ENCODE measurements at places on chromosomes 12 and 14.

DNA sequence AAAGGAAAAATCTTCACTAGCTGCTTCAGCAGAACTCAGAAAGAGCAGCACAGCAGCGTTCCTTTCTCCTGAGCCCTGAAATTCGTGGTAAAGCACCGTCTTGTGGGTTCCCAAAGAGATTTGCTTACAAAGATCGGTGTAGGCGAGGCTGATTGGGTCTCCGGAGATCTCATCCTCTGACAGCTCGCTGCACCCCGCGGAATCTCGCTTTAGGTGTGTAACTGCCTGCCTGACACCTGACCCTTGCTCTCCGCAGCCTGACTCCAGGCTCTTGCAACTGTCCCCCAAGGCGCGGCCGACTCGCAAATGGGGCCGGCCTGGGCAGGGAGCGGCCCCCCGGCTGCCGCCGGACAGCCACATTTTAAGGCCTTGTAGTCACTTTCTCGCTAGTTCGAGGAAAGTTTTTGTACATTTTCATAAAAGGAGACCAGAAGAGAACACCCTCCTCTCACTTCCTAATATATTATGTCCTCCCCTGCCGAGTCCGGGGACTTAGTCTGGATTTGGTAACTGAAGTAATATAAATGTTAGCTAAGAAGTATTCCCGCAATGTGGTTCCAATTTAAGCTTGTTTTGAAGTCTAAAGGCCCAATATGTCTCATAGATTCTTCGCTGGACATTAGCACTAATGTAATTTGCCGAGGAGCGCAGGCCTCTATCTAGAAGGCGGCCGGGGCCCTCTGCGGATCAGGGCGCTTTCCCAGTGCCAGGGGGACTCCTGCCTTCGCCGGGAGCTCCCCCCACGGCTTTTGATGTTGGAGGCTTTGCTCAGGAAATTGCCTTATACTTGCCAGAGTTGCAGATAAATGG is 177.3 kb upstream of the CDKN3 start:
- no peak for DNase-seq

DNA sequence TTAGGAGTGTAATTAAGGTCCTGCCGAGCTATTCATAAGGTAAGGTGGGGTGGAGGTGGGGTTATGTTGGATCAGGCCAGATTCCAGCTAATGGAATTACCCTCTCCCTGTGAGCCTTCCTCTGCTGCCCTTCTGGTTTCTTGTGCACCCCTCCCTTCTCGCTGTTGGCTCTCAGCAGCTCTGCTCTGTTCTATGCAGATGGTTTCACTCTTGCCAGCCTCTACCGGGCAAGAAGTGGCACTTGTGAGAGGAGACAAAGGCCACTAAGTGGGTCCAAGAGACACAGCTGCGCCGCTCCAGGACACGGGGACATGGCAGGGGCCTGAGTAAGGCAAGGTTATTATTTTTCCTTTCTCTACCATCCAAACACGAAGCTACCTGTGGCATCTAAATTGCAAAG is 334.4 kb downstream of the EMP1 start:
- DNase-seq: no peak

DNA sequence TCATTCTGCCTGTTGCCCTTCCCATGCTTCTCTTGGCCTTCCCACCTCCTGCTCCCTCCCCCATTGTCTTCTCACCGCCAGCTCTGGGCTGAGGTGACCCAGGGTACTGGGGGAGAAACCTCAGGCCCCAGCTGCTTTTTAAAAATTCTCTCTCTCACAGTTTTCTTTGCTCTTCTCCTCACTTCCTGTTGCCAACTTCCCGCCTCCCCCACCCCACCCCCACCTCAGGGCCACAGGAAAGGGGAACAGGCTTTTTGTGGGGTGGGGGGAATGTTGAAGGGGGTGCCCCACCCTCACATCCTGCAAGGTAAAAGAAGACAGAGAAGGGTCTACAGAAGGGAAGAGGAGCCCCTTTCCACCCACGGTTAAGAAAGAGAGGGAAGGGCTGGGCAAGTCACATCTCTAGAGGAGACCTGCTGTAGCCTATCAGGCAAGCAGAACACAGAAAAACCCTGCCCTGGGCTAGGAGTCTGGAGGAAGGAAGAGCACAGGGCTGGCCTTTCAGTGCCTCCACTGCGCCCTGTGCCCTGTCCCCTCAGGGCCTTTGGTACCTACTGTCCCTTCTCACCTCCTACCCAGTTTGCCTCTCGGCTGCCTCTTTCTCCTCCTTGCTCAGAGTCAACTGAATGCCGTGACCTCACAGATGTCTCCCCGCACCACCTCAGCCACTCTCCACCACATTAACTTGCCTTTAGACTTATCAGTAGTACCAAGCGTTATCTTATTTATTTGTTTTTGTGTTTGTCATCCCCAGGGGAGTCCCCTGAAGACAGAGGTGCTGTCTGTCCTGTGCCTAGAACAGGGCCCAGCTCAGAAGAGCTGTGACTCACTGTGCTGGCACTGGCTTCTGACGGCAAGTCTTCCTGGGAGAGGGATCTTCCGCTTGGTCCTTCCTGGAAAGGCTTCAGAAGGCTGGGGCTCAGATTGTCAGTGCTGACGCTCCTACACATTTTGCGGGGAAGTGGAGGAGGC is 1.7 kb downstream of the ARHGAP9 start:
- no peak for DNase-seq

DNA sequence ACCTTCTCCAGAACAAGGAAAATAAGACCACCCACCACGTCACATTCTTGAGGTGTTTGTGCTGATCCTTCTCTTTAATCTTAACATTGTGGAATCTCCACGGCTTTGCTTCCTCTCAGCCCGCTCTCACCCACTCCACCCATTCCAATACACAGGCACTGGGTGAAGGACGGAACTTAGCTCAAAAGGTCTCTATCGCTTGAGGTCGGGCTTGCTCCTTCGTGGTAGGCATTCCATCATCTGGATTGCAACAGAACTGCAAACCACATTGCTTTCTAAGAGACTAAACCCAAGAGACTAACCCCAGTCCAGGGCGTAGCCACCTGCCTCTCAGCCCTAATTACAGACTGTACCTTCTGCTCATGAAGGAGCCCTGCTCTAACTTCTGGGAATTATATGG is 24.0 kb upstream of the MDM2 start:
- DNase-seq: no peak

GRCh38 chr12:77433799-77434198 is 368.4 kb upstream of the E2F7 start:
- no peak for DNase-seq

DNA sequence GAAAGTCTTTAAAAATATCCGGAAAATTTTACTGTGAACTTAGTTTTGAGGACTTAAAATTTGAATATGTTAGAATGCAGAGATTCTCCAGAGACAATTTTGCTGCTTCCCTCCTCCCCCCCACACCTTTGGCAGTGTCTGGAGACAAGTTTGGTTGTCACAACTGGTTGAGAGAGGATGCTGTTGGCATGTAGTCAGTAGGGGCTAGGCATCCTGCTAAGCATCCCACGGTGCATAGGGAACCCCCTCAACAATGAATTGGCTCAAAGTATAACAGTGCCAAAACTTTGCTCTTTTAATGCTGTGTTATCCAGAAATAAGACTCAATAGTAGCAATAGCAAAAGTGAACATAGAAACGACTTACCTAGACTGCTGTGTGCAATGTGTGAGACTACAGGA is 3.6 kb downstream of the SRSF5 start:
- no peak for DNase-seq

GRCh38 chr14:72201645-72202044 is 269.4 kb downstream of the RGS6 start:
- no peak for DNase-seq

DNA sequence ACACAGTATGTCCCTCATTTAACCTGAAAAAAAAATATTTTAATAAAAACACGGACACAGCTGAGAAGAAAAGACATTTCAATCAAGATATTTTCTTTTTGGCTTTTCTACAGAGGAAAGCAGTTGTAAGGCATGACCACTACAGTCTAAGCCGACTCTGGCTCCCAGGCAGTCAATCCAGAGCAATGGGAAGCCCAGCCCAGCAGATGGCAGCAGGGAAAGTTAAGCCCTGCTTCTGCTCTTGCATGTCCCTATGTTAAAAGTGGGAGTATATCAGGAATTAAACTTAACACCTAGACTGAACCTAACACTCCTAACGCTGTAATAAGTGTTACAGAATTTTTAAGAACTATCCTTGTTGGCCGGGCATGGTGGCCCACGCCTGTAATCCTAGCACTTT is 19.5 kb upstream of the HAL start:
- DNase-seq: no peak

DNA sequence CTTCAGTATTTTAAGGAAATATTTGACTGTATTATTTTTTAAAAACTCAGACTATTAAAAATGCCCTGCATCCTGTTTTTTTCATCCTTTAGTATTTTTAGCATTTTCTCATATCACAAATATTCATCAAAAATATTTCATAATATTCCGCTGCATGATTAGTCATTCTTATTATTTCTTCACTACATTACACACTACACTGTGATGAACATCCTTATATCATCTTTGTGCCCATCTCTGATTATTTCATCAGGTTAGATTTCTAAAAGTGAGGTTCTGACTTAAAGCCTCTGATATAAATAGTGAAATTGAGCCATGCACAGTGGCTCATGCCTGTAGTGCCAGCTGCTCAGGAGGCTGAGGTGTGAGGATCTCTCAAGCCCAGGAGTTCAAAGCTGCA is 8.1 kb downstream of the COCH start:
- DNase-seq: no peak

GRCh38 chr12:15834575-15834974 is 45.4 kb upstream of the EPS8 start:
- DNase-seq: no peak

DNA sequence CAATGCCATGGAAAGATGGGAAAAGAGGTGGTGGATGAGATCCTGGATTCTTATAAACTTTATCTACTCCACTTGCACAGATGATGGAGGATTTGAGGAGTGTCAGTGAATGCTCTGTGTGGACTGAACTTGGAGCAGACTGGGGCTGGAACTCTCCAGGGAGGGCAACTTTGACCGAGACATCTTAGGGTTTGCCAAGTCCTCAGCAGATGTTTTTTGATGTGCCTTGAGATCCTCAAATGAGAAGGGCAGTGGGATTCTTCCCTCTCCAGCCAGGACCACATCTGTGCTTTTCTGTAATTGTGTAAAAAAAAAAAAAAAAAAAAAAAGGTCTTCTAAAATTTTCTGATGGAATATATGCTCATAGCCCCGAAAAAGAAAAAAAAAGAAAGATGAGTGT is 23.0 kb upstream of the MYL2 start:
- DNase-seq: no peak

- no peak for DNase-seq
Observed at GRCh38 chr12:49089821-49090773, 4.5 kb downstream of the DHH start.

DNA sequence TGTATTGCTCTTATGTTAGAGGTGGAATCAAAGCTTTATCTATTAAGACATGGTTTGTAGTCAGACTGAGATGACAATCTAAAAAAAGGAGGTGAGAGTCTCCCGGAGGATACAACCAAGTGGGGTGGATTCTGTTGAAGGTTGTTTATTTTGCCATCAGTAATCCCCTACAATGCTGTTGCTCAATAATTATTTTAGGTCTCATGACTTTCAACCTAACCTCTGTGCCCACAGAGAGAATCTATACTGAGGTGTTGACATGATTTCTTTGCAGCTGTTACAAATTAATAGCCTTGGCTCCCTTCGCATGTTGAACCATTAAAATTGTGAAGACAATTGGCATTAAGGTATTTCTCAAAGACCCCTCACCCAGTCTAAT is 28.7 kb upstream of the FOS start:
- DNase-seq: no peak

GRCh38 chr12:1800401-1801302 is 19.7 kb upstream of the LRTM2 start:
- no peak for DNase-seq

- DNase-seq: no peak
Observed at GRCh38 chr14:52873694-52874093, 77.2 kb downstream of the FERMT2 start.

- DNase-seq: no peak
Observed at GRCh38 chr14:80776657-80777056, 164.9 kb downstream of the CEP128 start.

- DNase-seq: no peak
Observed at GRCh38 chr12:28409892-28410291, 219.6 kb downstream of the CCDC91 start.

DNA sequence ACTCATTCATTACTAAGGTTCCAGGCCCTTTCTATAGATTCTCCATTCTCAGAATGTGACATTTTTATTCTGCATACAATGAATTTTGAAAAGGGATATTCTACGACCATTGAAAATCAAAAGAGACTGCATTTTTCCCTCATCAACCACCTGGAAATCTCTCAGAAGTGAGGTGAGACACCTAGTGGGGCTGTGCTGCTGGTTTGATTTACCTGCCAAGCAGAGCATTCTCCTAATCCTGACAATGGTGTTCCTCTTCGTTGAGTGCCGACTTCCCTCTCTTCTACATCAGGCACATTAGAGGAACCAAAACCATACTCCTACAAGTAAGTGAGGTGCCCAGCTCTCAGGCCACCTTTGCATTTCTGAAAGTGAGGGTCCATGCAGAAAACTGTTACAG is 14.9 kb downstream of the CKB start:
- no peak for DNase-seq

- no peak for DNase-seq
Observed at GRCh38 chr14:94690896-94691659, 78.8 kb downstream of the GSC start.

DNA sequence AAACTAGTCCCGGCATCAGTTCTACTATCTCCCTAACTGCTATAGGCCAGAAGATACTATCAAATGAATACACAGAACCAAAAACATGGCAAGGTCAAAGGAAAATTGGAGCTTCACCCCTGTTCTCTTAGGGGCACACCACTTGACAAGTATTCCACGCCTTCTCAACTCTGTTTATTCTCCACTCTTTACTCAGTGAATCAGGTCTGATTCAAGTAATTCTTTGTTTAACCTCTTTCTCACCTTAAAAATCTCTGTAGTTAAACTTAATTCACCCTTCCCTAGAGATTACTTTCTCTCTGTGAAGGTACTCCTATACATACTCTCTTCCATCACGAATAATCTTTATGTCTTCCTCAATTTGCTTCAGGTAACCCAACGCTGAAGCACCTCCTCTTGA is 248.9 kb downstream of the MED13L start:
- DNase-seq: no peak

GRCh38 chr12:68271346-68271745 is 17.9 kb upstream of the IL22 start:
- no peak for DNase-seq

- DNase-seq: no peak
Observed at GRCh38 chr14:76954394-76955190, 73.9 kb downstream of the IRF2BPL start.

DNA sequence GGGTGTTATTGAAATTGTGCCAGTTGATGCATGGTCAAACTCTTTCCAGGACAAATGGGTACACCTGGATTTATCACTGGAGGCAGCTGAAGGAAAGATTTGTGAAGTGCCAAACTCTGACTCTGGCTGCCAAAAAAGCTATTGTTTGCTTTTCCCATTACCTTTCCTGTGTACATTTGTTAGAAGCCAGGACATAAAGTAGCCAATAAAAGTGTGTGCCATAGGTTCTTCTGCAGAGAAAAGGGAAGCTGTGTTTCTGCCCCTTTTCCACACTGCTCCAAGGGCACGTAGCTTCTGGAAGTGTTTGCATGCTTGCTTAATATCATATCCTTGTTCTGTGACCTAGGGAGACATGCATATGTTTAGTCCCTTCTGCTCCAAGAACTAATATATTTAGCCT is 1114.4 kb downstream of the SLC16A7 start:
- DNase-seq: no peak

All from amygdala (tissue), 56 donors.